ENCODE measurements at places on chromosomes 3 and 15.
A peak's percentile ranks its signal among the peaks of the same experiment; 100 is the strongest.

DNA sequence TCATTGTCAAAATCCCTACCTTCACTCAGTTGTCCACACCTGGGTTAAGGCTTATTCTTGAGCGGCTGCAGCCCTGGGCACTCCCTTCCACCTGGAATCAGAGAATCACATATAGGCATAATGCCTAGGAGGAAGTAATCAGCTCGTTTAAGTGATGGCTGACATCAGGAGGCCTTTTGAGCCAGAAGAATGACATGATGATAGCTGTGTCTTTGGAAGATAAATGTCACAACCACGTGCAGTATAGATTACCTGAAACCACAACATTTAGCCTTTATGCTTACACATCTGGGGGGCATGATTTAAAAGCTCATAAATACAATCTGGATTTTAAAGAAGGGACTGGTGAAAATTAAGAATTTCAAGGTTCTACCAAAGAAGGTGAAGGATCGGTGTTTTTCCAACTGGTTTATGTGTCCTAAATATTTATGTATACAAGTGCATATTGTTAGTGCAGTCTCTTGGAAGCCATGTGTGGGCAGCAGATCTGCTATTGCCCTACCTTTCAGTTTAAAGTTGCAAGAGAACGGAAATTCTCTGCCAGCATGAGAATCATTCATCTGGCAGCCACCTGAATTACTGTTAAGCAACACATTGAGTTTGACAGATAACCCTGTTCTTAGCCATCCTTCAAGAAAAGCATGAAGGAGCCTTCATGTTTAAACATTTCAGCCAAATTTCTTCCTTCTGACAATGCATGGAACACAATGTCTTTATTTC, 163.4 kb upstream of the NR2E3 start:
- no peak for DNase-seq

GRCh38 chr15:23422099-23422945, 24.7 kb downstream of the GOLGA6L2 start:
- DNase-seq: no peak

GRCh38 chr15:57403566-57404325, 27.4 kb downstream of the CGNL1 start:
- DNase-seq: no peak

- DNase-seq: no peak
These were observed 112.0 kb upstream of the SLC7A14 start for GRCh38 chr3:170697908-170698307.

DNA sequence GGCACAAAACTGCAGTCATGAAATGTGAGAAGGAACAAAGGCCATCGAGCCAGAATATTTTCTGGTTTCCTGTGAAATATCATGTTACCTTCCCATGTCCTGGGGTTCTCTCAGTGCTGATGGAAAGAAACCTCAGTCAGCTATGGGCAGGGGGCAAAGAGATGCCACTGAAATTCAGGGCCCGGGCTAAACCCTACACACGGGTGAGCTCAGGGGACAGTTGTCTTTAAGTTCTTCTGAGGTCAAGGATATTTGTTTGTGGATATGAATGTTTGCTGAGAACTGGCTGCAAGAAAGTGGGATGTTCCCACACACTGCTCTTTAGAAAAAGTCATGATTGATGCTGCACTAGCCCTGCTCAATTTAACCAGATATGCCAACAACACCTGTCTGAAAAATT, 187.2 kb downstream of the MEX3B start:
- no peak for DNase-seq

GRCh38 chr3:66572938-66573710, 72.3 kb upstream of the LRIG1 start:
- no peak for DNase-seq

DNA sequence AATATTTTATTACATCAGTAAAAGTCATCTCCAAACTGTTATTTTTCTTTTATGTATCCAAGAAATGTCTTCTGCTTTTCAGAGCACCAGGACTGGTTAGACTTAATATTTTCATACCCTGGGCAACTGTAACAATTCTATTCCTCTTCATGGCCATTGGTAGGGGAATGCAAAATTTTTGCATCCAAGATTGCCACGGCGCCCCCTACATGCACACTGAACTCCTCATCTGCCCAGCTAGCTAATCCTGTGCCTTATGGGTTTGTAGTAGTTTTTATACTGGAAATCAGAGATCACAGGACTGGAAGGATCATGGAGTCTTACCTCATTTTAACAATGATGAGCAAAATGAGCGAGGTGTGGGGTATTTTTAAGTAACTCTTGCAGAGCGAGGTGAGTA, 74.2 kb downstream of the CRTC3 start:
- no peak for DNase-seq

- DNase-seq: peak; percentile 19
These were observed 191.6 kb downstream of the GAP43 start for GRCh38 chr3:115814778-115815380.

DNA sequence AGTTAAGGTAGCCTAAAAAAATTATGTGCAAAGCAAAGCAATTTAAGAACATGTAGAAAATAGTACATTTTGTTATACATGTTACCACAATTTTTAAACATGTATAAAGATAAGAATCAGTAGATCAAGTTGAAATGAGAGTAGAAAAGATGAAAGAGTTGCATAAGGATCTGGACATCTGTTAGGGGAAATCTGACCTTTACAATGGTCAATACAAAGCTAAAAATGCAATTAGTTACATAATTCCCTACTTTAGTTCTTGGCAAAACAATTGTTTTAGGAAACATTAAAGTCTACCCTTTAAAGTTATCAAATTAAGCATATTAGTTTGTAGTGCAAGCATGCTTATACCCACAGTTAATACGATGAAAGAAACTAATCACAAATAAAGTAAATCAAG, 32.7 kb downstream of the TOP2B start:
- no peak for DNase-seq

GRCh38 chr15:95439922-95440376, 890.6 kb upstream of the NR2F2 start:
- DNase-seq: no peak

GRCh38 chr3:190849607-190850006, 12.9 kb downstream of the GMNC start:
- no peak for DNase-seq

DNA sequence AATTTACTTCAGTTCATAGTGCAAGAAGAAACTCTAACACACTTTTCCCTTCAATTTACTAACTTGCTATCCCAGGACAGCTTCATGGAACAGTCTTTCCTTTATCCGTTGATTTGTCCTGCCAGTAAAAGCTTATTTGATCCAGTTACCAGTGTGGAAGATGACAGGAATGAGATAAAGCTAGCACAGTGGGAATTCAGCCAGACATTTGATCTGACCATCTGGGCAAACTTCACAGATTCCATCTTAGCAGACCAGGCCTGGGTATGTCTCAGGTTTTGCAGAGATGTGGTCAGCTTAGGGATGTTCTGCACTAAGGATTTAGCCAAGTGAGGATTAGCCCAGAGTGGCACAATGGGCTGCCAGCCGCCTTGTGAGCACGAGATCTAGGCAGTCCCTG, 19.7 kb downstream of the CEMIP start:
- no peak for DNase-seq

DNA sequence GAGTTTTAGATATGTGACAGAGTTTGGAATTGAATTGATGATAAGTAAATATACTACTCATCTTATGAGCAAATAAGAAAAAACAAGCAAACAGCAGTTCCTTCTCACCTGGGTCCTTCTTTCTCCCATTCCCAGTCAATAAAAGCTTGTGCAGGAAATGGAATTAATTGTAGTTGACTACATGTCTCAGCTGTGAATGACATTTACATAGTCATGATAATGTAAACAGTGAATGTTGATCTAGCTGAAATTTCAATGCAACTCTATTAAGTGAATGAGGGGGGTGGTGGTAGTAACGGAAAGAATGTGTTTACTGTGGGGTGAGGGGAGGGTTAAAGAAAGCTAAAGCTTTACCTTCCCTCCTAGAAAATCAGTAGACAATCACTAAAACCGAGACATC, 76.2 kb downstream of the NFKBIZ start:
- no peak for DNase-seq

GRCh38 chr15:44157679-44158078, 37.4 kb downstream of the FRMD5 start:
- DNase-seq: no peak

DNA sequence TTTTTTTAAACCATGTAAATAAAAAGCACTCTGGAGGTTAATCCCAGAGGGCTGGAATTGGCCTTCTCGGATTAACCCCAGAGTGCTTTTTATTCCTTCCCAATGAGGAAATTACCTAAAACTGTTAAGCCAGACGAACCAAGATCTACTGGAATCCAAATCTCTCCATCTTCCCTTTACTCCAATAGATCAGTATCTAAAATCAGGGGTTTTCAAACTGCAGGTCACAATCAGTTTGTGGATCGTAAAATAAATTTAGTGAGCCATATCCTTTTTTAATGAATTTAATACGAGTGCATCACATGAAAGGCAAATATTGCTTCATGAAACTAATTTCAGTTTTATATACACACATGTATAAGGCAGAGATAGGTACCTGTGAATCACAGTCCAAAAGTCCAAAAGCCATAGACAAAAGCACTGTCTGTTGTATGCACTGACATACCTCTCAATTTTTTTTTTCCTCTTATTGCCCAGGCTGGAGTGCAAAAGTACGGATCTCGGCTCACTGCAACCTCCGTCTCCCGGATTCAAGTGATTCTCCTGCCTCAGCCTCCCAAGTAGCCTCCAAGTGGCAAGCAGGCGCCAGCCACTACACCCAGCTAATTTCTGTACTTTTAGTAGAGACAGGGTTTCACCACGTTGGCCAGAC, 61.3 kb downstream of the TBL1XR1 start:
- DNase-seq: no peak

DNA sequence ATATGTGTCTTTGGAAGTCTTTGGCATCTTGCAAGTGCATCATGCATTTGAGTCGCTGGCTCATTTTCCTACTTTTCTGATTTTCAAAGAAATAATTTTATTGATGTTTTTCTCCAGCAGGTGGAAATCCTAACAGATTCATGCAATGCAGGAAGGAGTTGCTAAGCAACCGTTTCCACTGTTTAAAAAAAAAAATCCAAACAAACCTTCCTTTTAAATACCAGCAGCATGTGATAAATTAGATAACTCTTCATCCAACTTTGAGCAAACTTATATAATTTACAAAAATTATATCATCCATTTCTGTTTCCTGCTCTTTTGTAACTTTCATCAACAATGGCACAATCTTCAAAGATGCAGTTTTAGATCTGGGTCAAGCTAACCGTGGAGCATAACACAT, 364.1 kb downstream of the MFSD1 start:
- DNase-seq: no peak

GRCh38 chr15:71293723-71294122, 178.5 kb downstream of the THSD4 start:
- no peak for DNase-seq

DNA sequence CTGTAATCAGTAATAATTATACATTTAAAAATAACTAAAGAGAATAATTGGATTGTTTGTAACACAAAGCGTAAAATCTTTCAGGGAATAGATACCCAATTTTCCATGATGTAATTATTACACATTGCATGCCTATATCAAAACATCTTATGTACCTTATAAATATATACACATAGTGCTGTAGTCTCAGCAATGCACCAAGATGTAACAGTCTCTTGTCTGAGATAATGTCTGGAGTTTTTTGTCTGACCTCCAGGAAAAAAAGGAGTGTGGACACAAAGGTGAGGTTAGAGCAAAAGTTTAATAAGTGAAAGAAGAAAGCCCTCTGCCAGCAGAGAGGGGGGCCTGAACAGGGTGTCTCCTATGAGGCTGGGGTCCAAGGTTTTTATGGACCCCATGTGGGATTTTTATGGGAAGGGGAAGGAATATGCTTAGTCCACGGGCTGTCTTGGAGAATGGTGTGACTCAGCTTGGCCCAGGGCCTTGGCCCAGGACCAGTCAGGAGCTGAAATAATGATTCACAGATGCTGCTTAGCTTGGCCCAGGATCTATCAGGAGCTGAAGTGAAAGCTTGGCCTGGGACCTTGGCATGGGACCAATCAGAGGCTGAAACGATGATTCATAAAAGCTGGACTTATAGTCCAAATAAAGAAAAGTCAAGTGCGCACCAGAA, 545.0 kb downstream of the ZPLD1 start:
- DNase-seq: no peak

- no peak for DNase-seq
These were observed 167.9 kb downstream of the BBX start for GRCh38 chr3:107690522-107691138.

- DNase-seq: no peak
These were observed 861.6 kb downstream of the ROBO1 start for GRCh38 chr3:78906245-78906644.

DNA sequence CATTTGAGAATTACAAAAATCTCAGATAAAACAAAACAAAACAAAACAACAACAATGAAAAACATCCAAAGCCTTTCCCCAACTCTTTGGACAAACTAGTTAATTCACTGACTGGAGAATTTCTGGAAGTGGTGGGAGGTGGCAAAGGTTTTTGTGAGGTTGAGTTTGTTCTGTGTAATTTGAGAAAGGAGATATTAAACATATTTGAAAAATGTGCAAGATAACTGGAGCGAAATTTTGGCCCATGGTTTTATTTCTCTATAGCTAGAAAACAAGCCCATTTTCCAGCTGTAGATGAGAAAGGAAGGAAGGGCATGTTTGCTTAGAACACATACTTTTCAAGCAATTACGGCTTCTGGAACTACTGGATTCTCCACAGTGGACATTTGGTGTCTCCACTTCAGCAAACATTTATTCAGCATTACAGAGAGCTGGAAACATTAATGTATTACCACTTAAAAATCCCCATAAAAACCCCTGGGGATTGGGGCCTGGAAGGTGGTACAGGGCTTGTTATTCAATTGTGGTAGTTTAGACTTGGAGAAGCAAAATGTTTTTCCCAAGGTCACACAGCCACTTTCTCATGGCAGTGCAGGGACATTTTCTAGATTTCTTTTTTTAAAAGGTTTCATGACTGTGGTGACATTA, 135.8 kb downstream of the THSD4 start:
- no peak for DNase-seq

GRCh38 chr3:41608347-41608746, 353.6 kb downstream of the ULK4 start:
- DNase-seq: no peak

GRCh38 chr3:139468399-139468798, 7.9 kb downstream of the RBP2 start:
- DNase-seq: no peak

GRCh38 chr15:40342416-40343320, 1.9 kb upstream of the CCDC9B start:
- DNase-seq: no peak

GRCh38 chr3:89179355-89180001, 72.1 kb downstream of the EPHA3 start:
- no peak for DNase-seq

DNA sequence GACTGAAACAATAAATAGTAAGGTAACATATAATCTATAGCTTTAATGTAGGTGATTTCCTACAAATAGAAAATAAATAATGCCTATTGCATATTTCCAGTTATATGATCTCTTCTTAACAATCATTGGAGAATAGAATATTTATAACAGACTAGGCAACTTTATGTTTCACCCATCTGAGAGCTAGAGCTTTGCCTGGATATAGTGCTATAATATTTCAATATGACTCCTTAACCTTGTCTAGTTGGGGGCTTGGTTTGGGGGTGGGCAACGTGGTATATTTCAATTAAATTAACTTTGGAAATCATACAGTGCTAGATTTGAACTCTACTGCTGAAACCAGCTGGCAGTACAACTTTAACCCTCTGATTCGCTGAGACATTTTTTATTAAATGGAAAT, 265.2 kb downstream of the CNTN4 start:
- DNase-seq: no peak

GRCh38 chr3:50356553-50356952, 2.8 kb downstream of the TMEM115 start:
- no peak for DNase-seq
